Omental fat pad (tissue), 4 donors: ENCODE measurements at places on chromosomes 12 and 14.

DNA sequence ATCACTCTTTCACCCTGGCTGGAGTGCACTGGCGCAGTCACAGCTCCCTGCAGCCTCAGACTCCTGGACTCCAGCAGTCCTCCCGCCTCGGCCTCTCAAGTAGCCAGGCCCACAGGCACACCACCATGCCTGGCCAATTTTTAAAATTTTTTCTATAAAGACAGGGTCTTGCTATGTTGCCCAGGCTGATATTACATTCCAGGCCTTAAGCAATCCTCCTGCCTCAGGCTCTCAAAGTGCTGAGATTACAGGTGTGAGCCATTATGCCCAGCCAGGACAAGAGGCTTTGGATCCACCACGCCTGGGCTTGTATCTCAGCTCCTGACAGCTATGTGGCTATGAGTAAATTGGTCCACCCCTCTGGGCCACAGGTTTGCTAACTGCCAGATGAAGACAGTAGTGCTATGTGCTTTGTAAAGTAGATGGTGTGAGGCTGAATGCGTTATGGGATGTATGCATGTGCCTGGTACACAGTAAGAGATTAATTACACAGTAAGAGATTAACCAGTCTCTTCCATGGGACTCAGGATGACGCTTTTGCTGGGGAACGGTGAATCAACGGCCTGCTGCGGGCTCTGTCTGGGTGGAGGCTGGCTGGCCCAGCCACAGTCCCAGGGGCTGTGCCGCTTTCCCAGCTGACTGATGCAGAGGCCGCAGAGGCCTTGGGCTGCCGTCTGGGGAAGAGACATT, 53.3 kb upstream of the NCOR2 start:
- no peak for DNase-seq

DNA sequence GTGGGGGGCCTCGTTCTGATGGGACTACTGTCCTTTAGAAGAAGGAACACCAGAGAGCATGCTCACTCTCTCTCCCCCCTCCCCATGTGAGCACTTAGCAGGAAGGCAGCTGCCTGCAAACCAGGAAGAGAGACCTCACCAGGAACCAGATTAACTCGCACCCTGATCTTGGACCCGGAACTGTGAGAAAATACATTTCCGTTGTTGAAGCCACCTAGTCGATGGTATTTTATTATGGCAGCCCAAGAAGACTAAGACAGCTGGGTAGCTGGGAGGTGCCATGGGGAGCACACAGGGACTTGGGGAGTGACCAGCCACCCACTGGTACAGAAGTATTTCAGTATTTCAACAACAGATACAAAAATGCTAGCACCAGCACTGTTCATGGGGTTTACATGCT, 59.0 kb downstream of the VCPKMT start:
- no peak for DNase-seq

GRCh38 chr12:38424436-38424835, 107.9 kb downstream of the ALG10B start:
- no peak for DNase-seq

GRCh38 chr12:6208130-6208529, 7.9 kb downstream of the CD9 start:
- DNase-seq: no peak

- no peak for DNase-seq
Observed at GRCh38 chr12:54225666-54226065, 36.9 kb upstream of the SMUG1 start.

GRCh38 chr12:131672941-131673887, 37.7 kb upstream of the SFSWAP start:
- DNase-seq: no peak

- no peak for DNase-seq
Observed at GRCh38 chr14:68606176-68606575, 186.7 kb downstream of the ZFP36L1 start.

- no peak for DNase-seq
Observed at GRCh38 chr12:110547090-110547489, 36.0 kb downstream of the PPTC7 start.

- no peak for DNase-seq
Observed at GRCh38 chr12:49190974-49191373, 2.1 kb upstream of the TUBA1A start.

DNA sequence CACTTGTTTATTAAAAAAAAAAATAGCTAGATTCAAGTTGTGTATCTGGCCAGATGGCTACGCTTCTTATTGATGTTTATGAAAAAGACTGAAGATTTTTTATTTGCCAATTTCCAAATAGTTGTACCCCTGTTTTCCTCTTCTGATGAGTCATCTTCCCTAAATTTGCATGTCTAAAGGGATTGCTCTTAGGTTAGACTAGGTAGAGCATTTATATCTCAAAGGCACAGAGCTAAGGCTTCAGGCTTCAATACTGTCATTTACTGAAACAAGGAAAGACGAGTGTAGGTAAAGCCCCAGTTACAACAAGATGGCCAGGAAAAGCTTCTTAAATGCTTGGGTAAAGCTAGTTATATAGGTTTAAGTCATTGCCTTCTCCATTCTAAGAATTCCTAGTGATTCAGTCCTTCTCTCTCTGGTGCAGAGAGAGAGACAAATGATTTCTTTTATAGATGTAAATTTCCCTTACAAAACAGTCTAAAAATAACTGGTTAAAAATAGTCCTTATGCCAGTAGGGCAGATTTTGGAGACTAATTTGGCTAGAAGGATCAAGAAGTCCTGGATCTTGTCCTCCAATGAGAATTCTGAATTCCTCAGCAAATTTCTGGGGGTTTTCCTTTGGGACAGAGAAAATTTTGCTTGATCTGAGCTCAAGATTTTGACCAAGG, 26.1 kb downstream of the LEMD3 start:
- DNase-seq: no peak

GRCh38 chr12:28851781-28852180, 297.3 kb upstream of the FAR2 start:
- no peak for DNase-seq

GRCh38 chr14:93049315-93049714, 66.4 kb downstream of the ITPK1 start:
- no peak for DNase-seq

- DNase-seq: no peak
Observed at GRCh38 chr12:97300891-97301290, 161.7 kb upstream of the RMST start.

GRCh38 chr12:39227218-39227617, 215.7 kb downstream of the KIF21A start:
- DNase-seq: no peak

GRCh38 chr12:40312982-40313576, 88.3 kb downstream of the LRRK2 start:
- no peak for DNase-seq

DNA sequence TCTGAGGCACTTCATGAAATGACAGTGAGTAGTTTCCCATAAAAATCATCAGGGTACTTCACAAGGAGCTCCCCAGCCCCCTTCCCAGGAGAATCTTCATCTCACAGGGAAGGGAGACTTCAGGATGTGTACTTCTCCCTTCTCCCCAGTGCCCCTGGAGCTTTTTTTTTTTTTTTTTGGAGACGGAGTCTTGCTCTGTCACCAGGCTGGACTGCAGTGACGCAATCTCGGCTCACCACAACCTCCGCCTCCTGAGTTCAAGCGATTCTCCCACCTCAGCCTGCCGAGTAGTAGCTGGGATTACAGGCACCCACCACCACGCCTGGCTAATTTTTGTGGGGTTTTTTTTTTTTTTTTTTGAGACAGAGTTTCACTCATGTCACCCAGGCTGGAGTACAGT, 10.4 kb downstream of the ITPK1 start:
- DNase-seq: no peak

- no peak for DNase-seq
Observed at GRCh38 chr14:90398315-90398839, 1.5 kb downstream of the CALM1 start.
